WERI-Rb-1 (cell line): ENCODE measurements at places on chromosomes 13 and 19.

DNA sequence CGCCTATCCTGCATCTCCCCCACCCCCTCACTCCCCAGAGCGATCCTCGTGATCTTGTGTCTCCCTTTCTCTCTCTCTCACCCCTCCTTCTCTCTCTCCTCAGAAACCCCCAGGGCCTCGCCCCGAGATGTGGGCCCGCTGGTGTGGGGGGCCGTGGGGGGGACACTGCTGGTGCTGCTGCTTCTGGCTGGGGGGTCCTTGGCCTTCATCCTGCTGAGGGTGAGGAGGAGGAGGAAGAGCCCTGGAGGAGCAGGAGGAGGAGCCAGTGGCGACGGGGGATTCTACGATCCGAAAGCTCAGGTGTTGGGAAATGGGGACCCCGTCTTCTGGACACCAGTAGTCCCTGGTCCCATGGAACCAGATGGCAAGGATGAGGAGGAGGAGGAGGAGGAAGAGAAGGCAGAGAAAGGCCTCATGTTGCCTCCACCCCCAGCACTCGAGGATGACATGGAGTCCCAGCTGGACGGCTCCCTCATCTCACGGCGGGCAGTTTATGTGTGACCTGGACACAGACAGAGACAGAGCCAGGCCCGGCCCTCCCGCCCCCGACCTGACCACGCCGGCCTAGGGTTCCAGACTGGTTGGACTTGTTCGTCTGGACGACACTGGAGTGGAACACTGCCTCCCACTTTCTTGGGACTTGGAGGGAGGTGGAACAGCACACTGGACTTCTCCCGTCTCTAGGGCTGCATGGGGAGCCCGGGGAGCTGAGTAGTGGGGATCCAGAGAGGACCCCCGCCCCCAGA lies 12.8 kb upstream of the TOMM40 start:
- no peak for DNase-seq

DNA sequence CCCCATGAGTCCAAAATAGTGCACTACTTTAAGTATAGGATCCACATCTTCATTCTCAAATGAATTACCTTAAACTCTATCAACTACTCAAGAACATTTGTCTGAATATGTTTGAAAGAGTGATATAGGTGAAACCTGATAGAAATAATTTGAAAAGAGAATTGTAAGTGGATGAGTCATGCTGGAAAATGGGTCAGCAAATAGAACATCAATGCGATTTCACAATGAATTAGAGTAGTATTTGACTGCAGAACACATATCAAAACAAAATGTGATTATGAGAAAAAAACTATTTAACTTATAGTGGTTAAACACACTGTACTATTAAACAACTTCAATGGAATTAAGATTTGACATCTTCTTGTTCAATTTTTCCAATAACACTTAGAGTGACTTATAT lies 300.6 kb upstream of the KLHL1 start:
- no peak for DNase-seq

- DNase-seq, result no peak
Measured at GRCh38 chr13:21719463-21719862, 48.6 kb downstream of the FGF9 start.

DNA sequence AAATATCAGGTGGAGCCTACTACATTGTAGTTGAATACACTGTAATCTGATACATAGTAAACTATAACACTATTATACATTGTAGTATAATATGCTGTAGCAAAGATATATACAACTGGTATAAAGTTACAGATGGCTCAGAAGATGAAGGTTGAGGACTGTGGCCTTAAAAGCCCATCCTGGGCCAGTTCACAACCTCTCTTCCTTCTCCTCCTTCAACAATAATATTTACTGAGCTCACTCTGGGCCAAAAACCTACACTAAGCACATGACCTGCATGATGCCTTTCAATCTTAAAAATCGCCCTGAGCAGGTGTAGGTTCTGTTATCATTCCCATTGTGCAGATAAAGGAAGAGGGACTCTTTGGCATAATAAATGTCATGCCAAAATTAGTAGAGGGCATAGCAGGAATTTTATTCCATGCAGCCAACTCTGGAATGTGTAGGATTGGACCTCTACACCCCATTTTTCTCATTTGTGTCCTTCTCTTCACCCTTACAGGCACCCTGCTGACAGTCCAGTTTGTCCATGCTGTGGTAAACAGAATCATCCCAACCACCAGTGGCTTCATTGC lies 14.6 kb upstream of the SIN3B start:
- DNase-seq, result no peak

DNA sequence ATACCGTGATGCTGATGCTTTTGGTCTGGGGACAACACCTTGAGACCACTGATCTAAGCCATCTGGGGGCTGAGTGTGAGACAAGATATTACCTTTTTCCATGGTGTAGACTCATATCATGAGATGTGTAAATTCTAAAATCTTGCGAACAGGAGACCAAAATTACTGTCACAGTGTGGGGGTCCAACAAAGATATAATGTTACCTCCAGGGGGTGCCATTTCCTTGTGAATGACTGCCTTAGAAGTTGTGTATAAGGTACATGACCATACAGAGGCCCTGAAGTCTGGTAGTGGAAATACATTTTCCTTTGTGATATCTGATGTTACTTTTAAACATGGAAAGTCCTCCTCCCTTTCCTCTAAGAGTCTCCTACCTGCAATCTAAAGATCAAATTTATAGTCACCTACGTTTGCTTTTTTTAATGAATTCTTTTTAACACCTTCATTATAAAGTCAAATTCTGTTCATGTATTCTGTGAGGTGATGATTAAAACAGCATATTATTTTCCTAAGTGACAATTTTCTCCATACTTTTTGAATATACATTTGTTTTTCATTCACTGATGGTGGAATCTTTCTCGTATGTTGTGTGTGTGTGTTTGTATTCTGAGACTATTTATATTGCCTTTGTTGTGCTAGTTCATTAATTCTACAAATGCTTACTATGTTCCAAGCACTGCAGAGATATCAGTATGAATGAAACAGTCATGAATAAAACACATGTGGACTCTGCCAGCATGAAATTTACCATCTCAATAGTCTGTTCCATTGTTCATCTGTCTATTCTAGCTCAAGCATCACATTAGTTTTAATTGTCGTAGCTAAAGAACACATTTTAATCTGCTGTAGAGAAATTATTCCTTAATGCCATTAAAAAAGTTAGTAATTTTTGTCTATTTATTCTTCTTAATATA lies 113.7 kb downstream of the RFC3 start:
- peak; percentile 35 for DNase-seq

- no peak for DNase-seq
Measured at GRCh38 chr13:49443357-49443703, 534 bp downstream of the CAB39L start.

GRCh38 chr13:97798836-97799235 lies 154.6 kb upstream of the IPO5 start:
- no peak for DNase-seq

DNA sequence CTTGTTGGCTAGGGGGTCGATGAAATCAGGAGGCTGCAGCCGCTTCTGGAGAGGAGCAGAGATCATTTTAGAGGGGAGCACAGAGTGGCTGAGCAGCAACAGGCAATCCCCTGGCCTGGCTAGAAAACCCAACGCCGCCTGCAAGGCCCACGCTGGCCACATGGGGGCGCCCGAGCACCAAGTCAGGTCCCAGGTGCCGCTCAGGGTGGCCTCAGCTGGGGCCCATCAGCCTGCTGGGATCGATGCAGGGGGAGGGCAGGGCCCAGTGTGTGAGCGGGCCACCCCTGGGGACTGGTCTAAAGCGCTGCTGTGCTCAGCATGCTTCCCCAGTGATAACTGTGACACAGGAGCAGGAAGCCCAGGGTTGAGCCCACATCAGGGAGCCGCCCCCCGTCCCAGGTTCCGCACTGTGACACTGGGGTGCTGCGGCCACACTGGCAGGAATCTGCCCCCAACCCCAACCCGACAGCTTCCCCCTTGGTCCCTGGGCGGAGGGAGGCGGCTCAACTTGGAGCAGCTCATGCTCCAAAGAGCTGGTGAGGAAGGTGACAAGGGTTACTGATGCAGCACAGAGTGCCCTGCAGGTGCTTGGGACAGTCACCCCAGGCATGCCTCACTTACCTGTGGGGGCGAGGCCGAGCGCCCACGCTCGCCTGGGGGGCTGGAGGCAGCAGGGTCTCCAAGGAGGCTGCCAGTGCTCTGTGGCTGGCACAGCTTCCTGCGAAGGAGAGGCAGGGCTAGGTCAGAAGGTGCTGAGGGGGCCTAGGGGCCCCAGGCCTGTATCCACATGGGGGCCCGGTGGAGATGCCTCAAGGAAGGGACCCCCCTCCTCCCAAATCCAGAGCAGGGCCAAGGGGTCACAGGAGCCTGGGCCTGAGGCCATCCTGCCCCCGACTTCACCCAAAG lies 13.3 kb upstream of the ISYNA1 start:
- peak; percentile 89 for DNase-seq

DNA sequence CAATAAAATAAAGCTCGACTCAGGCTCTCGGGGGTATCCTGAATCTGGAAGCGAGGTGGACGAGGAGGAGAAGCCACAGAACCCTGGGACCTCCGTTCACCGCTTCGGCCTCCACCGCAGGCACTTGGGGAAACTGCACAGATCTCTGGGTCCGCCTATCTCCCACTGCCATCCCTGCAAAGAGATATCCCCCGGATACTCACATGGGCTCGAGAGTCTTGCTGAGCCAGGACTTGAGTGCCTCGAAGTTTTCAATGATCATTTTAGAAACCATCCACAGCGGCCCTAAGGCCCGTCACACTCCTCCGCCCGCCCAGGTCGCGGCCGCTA lies 589 bp downstream of the RBM26 start:
- no peak for DNase-seq

- DNase-seq, result no peak
Measured at GRCh38 chr13:52447354-52447753, 3.1 kb downstream of the VPS36 start.

DNA sequence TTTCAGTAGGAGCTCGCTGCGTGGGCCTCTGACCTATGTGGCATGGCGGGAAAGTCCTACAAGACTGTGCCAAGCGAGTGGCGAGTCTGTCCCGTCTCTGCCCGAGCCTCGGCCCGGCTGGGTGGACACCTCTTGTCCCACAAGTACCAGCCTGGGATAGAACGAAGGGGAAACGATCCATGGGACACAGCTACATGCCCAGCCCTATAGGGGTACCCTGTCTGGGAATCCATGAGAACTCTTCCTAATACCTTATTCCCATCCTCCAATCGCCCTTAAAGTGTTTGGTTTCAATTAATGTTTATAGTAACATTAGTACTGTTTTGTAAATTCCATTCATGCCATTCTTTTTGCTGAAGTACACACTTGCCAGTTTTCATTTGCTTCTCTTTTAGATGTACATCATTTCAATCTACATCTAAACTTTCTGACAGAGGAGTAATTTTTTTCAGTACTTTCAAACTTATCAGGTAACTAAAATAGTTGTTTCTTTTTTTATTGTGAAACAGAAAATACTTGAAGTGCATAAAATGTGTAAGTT lies 667 bp upstream of the ZNF790 start:
- DNase-seq, result no peak

GRCh38 chr19:38718747-38719543 lies 25.3 kb downstream of the CAPN12 start:
- no peak for DNase-seq

DNA sequence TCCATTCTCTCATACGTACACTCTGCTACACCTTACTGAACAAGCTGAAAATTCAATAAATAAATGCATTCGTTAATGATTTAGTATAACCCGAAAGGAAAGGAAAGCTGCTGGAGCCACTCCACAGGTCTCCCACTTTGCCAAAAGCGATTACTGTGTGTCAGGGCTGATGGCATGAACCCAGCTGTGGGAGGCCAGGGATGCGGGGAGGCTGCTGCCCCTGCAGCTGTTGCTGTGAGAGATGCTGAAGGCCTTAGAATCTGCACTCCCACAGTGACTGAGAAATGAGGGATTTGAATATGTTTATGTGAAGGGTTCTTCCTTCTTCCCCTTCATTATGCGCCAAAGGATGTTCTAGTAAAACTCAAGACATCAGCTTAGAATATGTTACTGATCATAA lies 58.7 kb upstream of the NBEA start:
- no peak for DNase-seq

DNA sequence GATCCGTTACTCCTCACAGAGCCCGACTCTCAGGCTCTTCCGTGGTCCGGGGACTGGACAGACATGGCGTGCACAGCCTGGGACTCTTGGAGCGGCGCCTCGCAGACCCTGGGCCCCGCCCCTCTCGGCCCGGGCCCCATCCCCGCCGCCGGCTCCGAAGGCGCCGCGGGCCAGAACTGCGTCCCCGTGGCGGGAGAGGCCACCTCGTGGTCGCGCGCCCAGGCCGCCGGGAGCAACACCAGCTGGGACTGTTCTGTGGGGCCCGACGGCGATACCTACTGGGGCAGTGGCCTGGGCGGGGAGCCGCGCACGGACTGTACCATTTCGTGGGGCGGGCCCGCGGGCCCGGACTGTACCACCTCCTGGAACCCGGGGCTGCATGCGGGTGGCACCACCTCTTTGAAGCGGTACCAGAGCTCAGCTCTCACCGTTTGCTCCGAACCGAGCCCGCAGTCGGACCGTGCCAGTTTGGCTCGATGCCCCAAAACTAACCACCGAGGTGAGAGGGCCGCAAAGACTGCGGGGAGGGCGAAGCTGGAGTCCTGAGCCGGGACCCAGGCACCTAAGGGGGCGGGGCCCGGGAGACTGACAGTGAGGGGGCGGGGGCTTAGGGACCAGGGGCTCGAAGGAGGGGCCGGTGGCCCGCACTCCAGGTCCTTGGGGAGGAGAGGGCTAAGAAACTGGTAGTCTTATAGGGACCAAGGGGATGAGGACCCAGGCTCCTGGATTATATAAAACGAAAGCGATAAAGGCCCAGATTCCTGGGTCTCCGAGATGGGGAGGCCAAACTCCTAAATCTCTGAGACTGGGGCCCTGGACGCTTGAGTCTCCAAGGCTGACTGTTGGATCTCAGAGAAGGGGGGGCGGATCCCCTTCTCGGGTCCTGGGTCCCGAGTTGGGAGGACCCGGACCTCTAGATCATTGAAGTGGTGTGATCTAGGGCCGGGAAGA lies 2.0 kb downstream of the ETV2 start:
- DNase-seq, result peak; percentile 92

DNA sequence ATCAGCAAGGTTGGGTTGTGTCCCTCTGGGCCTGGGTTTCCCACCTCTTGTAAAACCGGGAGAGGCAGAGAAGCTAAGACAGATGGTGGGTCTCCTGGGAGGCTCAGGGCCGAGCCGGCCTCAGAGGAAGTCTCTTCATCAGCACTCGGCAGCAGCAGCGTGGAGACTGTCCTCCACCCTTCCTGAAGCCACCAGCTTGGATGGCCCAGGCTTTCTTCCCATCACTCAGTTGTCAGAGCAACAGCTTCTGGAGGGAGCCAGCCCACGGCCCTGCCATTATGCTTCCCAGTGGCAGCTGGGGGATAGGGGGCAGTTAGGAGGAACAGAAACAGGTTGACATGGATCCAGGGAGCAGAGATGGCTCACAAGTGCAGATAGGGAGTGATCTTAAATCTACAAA lies 191.0 kb downstream of the KATNAL1 start:
- DNase-seq, result no peak

DNA sequence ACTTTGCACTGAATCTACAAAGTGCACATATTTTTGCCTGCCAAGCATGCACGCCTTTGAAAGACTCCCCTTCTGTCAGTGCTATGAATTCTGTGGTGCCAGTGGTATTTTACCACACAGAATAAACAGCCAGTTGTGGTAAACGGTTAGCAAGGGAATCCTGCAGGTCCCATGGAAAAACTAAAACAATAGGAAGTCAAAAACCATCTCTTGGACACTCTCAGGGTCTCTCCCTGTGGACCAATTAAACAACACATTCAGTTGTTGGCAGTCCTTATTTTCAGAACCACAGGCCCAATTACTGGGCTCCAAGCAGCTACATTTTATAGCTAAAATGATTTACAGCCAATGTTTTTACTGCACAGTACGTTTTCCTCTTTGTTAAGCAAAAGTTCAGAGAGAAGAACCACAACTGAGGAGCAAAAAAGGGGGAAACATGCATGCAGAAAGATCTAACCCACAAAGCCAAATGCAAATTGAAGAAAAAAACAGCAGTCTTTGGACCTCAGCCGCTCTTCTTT lies 116.9 kb downstream of the KCTD12 start:
- DNase-seq, result no peak
